ENCODE measurements at places on chromosomes 16 and 17.

- no peak for DNase-seq
Observed at GRCh38 chr16:48517493-48517892, 92.5 kb downstream of the N4BP1 start.

- DNase-seq, result no peak
Observed at GRCh38 chr16:66950971-66951790, 9.9 kb upstream of the CES3 start.

GRCh38 chr17:49616086-49616485 lies 40.4 kb downstream of the NXPH3 start:
- DNase-seq, result no peak

DNA sequence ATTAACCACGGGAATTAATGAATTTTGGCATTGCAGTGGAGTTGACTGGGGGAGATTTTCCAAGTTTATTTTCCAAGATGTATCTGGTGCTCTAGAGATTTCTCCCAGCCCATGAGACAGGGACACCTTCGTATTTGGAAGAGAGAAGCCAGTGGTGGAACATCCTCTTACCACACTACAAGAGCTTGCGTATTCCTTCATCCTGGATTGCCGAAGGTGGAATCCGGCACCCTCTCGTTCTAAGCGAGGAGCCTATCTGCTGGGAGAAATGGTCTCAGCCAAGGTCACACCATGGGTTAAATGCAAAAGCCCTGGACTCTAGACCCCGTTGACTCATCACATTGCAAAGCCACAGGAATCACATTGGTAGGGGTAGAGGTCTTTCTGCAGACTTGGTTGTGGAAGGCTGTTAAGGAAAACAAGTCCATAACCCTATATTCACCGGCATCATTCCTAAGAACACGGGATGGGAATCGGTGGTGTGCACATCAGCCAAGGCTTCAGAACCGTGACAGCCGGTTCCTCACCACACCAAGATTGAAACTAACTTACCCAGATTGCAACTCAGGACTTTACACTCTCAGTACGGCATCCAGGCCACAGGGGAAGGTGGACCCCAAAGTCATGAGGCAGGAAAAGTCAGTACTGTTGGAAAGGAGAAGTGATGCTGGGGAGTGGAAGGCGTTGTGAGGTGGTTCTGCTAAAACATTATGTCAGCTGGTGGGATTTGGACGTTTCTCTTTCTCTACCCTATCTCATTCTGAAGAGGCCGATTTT lies 259.8 kb downstream of the CPPED1 start:
- DNase-seq, result no peak

DNA sequence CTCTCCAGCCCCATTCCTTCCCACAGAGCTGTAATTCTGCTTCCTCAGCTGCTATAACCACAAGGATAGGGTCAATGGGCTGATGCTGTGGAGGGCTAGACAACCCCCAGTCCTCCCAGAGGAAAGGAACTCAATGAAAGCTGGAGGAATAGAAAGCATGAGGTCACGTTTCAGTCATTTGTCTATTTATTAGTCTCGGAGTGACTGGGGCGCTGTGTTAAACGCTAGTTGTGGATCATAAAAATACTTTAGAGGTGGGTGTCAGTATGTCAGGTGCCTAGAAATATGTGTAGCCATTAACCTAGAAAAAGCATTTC lies 787 bp upstream of the CCL3L1 start:
- DNase-seq, result no peak

DNA sequence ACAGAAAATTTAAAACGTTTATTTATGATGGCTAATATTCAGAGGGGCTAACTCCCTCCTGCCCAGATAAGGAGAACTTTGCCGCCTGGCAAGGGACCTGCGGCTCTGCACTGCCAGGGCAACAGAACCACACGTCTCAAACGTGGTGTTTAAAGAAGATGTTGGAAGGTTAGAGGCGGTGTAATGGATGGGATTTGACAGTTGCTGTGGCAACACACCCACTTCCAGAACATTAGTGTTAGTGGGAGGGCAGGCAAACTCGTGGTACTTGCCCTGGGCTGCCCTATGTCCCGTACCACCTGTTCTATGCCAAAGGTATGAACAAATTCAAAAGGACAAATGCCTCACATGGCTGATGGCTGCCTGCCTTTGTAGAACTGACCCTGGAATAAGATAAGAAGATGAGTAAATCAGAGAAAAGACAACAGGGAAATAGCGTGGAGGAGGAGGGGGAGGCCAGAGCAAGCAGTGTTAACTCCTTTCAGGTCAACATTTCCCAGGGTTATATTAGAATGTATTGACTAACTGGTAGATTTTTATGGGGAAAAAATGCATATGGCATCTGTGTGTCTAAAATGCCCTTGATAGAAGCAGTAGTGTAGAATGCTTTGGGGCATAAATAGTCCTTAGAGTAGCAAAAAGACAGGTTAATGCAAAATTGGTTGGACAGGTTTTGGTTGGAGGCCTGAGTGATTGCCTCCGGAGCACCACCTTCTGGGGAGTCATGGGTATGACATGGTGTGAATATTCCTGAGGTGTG lies 30.8 kb downstream of the HLF start:
- peak; percentile 72 for DNase-seq

- no peak for DNase-seq
Observed at GRCh38 chr16:89049484-89050118, 44.1 kb upstream of the ACSF3 start.

DNA sequence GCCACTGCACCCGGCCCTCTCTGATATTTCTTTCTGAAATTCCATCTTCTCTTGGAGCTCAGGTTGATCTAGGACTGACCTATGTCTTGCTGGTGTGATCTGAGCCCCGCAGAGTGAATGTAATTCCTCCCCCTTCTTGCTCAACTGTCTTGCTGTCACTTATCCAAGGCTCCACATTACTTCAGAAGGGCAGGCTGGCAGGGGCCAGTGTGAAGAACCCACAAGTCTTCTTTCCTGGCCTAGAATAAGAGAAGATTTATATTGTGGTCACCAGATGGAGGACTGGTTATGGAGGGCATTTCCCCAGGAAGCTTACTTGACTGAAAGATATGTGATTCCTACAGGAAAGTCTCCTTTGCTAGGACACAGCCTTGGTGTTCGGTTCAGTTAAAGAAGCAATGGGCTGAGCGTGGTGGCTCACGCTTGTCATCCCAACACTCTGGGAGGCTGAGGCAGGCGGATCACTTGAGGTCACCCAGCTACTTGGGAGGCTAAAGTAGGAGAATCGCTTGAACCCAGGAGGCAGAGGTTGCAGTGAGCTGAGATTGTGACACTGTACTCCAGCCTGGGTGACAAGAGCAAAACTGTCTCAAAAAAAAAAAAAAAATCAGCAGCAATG lies 13.4 kb downstream of the ITGAL start:
- no peak for DNase-seq

- DNase-seq, result no peak
Observed at GRCh38 chr17:32944248-32945020, 16.5 kb downstream of the TMEM98 start.

DNA sequence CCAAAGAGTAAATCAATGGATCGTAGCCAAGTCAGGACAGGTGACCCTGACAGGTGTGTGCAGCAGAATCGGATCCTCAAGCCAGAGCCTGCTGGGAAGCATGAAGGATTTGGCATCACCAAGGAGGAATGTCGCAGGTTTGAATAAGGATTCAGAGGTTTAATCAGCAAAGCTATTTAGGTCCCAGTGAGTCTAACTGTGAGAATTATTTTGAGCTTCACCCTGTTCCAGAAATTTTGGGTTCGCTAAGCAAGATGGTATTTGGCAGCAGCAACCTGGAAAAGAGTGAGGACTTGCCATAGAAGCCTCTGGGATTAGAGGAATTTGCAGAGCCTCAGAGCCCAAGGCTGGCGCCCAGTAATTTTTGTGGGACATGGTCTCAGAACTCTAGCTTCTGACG lies 173.0 kb downstream of the CCDC182 start:
- DNase-seq, result peak; percentile 85

DNA sequence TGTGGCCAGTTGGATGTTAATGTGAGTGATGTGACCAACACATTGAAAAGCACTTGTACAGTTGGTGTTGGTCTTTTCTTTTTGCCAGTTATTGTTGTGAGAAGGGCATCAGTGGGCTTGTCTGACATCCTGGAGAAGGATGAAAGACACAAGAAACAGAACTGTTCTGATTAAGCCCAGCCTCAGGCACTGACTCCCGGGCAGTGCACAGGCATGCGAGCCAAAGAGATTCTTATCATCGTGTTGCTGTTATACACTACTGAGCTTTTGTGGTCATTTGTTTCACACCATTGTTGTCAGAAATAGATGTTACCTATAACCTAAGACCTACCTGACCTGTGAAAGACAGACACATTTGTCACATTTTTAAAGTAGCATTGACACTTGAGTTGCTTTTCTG lies 236.8 kb upstream of the CA10 start:
- no peak for DNase-seq

DNA sequence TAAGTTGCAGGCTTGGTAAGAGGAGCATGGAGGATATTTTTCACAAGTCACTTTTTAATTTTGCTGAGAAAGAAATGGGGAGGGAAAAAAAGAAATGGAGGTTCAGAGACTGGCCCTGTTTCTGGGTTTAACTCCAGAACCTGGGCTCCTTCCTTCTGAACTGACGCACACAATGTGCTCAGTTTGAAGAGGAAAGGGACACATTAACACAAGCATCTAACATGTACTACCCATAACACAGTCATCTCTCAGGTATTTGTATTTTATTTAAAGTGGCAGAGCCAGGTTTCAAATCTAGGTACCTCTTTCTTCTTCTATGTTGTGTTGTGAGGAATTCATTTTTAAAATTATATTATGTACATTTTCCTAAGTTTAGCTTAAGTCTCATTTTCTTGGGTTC lies 5.3 kb upstream of the TMEM100 start:
- no peak for DNase-seq

GRCh38 chr16:74896389-74897370 lies 88.2 kb downstream of the WDR59 start:
- DNase-seq, result no peak

- no peak for DNase-seq
Observed at GRCh38 chr16:13021996-13022395, 120.6 kb downstream of the SHISA9 start.

- no peak for DNase-seq
Observed at GRCh38 chr17:10072556-10073425, 125.6 kb downstream of the GAS7 start.

- DNase-seq, result no peak
Observed at GRCh38 chr17:40614431-40615067, 33.1 kb downstream of the SMARCE1 start.

DNA sequence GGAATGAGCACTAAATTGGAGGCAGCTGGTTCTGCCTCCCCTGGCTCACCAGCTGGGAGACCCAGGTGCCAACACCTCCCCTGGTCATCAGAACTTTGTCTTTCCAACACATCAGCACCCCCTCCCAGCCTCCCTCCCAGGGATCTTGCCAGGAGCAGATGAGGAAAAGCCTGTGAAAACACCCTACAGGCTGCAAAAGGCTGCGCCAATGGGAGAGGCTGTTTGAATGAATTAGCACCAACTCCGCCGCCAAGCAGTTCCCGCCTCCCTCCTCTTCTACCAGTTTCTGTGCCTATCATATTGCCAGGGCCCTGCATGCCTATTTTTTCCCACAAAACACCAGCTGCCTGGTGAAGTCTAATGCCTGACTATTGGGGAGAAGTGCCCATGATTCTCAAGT lies 137.0 kb downstream of the AIPL1 start:
- DNase-seq, result no peak

DNA sequence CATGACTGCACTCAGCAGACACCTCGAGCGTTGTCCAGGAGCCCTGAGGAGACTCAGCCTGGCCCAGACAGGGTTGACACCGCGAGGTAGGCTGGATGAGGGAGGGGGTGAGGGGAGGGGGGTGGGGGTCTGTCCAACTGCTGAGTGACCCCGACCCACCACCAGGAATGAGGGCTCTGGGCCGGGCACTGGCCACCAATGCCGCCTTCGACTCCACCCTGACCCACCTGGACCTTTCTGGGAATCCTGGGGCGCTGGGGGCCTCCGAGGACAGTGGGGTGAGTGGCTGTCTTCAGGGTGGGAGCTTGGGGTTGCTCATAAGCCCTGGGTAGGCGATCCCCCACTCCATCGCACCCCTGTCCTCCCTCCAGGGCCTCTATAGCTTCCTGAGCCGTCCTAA lies 2.7 kb downstream of the CARMIL2 start:
- no peak for DNase-seq

DNA sequence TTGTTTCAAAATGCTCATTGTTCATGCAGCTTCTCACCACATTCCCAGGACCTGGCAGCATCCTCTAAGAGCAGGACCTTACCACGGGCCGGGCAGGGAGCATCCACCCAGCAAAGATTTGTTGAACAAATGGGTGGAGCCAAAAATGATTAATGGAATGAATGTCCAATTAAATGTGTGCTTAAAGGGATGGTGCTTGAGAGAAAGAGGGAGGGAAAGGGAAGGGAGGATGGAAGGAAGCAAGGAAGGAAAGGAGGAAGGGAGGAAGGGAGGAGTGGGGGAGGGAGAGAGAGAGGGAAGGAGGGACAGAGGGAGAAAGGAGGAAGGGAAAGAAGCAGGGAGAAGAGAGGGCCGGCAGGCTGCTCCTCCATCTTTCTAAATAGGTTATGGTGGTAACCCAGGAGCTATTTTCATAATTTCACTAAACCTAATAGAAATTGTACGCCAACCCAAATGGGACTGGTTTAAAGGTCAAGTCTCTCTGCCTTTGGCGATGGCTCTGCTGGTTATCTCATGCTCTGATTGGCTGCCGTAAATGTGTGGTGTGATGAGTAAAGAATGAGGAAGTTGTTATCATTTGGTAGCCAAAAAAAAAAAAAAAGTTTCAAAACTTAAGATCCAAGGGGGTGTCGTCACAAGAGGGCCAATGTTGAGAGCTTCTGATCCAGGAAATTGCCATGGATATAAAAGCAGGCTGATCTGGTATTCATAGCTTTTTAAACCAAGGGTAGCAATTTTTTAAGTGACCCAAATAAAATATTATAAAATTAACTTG lies 126.7 kb upstream of the FOXF1 start:
- DNase-seq, result no peak

GRCh38 chr17:4679658-4680057 lies 24.3 kb downstream of the PELP1 start:
- DNase-seq, result no peak

DNA sequence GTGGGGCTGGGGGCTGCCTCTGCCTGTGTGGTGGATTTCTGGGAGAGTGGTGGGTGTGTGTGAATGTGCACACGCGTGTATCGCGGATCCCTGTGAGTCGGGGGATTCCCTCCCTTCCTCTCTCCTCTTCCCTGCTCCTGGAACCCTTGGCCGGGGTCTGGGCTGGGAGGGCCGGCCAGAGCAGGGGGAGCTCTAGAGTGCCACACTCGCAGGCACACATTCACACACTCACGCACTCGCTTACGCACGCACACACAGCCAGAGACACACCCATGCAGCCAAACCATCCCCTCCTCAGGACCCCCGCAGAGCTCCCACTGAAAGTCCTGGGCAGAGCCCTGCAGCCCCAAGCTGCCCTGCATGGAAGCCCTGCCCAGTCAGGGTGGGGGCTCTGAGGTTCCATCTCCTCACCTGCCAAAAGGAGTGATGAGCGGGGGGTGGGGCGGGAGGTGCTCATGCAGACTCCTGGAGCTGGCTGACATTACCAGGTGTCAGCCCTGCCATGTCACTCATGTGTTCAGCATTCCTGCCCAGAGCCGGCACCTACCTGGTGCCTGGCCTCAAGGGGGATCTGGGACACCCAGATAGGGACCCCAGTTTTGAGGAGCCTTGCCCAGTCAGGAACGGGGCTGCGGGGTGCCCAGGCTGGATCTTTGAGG lies 1.9 kb downstream of the NECAB2 start:
- no peak for DNase-seq

- DNase-seq, result no peak
Observed at GRCh38 chr17:8225813-8226535, 15.6 kb upstream of the AURKB start.

- no peak for DNase-seq
Observed at GRCh38 chr16:58543685-58544084, 28.4 kb downstream of the SETD6 start.
